Activated T-cell treated with anti-CD3 and anti-CD28 coated beads for 4 hours (primary cell): ENCODE measurements at places on chromosomes 5 and 9.

DNA sequence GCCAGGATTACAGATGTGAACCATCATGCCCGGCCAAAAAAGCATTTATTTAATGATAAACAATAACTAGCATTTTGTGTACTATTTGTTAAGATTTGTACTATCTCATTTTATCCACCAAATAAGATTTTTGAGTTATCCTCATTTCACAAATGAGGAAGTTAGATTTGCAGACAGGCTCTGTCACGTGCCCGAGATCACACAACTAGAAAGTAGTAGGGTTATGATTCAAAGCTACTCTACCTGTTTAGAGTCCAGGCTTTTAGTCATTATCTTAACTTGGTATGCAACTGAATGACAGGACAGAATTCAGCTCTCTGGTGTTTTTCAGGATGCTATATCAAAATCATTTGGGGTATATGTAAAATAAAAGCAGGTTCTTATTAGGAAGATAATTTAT is 20.5 kb downstream of the RANBP17 start:
- DNase-seq: no peak

GRCh38 chr9:133374612-133375115 is 1.2 kb downstream of the SURF4 start:
- DNase-seq: no peak

- DNase-seq: no peak
These were observed 269.4 kb downstream of the CWC27 start for GRCh38 chr5:65037831-65038815.

DNA sequence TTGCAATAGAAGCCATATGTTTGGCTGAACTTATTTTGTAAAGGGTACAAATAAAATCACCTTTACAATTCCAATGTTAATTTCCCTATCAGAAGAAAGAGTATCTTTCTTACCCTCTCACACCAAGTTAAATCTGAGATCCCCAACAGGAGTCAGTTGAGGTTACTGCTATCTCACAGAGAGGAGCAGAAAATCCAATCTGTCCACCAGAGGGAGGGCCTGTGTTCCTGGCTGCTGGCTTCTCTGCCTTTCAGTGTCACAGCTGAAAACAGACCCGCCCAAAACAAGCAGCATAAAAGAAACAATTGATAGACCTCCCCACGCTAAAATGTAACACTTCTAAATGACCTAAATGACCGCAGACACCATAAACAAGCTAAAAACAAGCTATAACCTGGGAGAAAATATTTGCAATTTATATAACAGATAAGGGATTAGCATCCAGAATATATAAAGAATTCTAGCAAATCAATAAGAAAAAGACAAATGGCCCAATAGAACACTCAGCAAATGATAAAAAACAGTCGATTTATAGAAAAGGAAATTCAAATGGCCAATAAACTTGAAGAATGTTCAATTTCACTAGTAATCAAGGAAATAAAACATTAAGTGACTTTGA is 24.5 kb upstream of the MVB12B start:
- peak; percentile 20 for DNase-seq

GRCh38 chr9:105119156-105119555 is 125.3 kb upstream of the SLC44A1 start:
- DNase-seq: no peak

DNA sequence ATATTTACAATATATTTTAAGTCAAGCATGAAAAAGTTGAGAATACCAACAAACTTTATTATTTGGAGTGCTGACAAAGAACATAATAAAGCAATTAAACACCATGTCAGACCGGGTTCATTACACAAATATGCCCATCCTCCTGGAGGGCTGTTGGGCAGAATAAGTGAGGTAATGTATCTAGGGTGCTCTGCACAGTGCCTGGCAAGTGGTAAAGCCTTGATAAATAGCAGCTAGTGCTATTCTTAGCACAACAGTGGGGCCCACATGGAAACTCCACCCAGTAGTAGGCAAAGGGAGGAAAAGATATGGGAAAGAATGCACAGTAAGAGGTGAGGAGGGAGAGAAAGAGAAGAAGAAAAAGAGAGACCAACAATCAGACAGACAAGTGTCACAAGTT is 97.7 kb downstream of the SLC1A3 start:
- no peak for DNase-seq

DNA sequence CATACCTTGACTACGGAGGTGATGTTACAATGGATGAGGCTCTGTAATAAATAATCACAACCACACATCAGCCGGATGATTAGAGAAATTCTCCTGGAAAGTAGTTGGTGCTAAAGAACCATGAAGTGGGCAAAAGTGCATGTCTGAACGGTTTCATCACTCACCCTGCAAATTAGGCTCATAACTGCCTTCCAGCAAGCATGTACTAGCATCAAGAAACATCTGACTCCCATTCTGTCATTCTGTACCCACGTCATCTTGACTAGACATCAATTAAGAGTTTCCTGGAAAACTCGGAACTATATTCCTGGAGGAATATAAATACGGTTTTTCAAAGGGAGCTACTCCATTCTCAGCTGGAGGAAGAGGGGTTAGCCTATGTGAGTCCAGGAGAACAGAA is 52.2 kb downstream of the HSD17B3 start:
- DNase-seq: no peak

GRCh38 chr9:72006501-72006900 is 53.9 kb downstream of the C9orf57 start:
- DNase-seq: no peak

GRCh38 chr5:76425928-76426804 is 23.1 kb downstream of the IQGAP2 start:
- no peak for DNase-seq

GRCh38 chr5:2003690-2004365 is 121.1 kb upstream of the IRX4 start:
- DNase-seq: no peak

DNA sequence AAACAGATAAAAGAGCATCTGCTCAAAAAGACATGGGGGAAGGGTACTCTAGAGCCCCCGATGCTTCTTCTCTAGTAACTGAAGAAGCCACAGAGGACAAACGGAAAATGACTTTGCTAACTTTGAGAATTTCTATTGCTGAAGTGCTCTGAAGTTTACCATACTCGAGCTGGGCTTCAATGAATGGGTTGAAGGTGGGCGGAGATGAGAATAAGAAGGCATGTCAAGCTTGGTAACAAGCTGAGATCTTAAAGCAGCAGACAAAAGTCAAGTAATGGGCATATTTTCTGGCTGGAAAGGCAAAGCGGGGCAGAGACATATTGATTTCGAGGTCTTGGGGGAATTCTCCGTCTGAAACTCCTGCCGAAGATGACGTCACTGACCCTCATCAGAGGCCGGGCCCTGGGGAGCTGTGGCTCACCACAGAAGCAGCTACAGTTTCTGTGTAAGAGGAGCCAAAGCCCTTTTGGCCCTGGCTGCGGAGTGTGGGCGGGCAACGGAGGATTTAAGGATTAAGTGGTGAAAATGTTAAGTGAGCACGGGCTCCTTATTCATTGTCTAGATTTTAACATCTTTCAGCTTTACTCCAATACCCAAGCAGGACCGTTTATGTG is 115.8 kb upstream of the SLIT3 start:
- DNase-seq: no peak

DNA sequence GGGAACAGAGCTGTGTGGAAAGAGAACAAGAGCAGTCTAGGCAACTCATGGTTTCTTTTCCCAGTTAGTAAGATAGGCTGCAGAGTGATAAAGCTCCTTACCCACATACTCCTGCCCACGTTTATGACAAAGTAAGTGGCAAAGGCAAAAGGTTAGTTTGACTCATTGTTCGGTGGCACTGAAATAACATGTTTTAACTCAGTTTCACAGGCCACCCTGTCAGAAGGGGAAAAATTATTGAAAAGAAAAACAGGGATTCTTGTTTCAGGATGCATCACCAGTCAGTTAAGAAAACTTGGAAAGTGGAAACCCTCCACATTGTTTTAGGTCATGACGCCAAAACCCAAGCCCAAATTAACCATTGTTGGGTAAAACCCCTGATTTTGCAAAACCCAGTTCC is 22.3 kb upstream of the DAB2 start:
- DNase-seq: no peak

GRCh38 chr5:1002836-1003235 is 5.8 kb upstream of the NKD2 start:
- DNase-seq: no peak

DNA sequence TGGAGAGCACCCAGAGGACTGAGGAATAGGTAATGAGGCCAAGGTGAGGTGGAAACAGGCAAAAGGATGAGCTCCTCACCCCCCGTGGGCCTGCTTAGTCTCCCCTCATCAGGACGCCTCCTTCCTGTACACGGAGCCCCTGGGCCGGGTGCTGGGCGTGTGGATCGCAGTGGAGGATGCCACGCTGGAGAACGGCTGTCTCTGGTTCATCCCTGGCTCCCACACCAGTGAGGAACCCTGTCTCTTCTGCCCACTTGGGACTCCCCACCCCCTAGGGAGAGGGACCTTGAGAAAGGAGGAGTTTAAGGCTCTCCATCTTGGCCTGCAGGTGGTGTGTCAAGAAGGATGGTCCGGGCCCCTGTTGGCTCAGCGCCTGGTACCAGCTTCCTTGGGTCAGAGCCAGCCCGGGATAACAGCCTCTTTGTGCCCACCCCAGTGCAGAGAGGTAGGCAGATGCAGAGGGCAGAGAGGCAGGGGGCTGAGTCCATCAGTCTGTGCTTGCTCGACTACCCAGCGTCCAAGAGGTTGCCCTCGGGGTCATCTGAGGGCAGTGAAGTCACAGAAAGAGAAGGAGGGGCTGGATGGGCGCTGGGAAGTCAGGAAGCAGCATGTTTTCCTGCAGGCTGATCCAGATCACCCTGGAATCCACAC is 7.0 kb downstream of the DOLK start:
- no peak for DNase-seq

DNA sequence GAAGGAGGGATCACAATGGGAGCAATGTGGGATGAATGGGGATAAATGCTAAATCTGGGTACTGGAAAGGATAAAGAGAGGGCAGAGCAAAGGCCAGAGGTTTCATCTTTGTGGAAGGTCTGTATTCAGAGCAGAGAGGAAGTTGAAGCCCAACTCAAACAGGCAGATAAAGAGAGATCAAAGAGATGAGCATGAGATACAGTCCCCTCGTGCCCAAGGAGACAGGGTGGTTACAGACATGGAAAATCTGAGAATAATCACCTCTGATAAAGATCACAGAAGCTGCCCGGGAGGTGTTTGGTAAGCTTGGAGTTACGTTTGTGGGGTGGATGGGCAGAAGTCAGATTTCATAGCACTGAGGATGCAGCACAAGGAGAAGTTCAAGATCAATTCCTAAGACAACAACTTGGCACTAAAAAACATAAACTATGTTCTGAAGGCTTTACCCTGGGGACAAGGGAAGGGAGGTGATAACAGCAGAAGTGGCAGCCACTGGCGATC is 459 bp upstream of the ERAP2 start:
- no peak for DNase-seq

DNA sequence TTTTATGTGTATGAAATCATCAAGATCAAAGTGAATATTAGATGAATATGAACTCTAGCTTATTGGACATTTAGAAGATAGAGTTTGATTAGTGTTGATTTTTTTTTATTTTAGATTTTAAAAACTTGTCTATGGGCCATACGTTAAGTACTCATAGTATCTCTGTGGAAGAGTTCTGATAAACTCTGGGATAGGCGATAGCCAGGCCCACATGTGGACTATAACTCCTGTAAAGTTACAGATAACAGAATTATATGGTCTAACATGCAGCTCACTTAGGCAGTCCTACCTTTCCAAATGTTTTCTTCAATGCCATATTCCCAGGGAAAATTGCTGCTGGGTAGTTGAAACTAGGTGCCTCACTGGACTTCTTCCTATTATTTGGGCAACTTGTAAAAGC is 10.4 kb downstream of the SLC31A1 start:
- DNase-seq: no peak

- DNase-seq: no peak
These were observed 42.4 kb downstream of the LRSAM1 start for GRCh38 chr9:127493592-127494303.

- DNase-seq: no peak
These were observed 577 bp upstream of the CCDC112 start for GRCh38 chr5:115297031-115297430.

DNA sequence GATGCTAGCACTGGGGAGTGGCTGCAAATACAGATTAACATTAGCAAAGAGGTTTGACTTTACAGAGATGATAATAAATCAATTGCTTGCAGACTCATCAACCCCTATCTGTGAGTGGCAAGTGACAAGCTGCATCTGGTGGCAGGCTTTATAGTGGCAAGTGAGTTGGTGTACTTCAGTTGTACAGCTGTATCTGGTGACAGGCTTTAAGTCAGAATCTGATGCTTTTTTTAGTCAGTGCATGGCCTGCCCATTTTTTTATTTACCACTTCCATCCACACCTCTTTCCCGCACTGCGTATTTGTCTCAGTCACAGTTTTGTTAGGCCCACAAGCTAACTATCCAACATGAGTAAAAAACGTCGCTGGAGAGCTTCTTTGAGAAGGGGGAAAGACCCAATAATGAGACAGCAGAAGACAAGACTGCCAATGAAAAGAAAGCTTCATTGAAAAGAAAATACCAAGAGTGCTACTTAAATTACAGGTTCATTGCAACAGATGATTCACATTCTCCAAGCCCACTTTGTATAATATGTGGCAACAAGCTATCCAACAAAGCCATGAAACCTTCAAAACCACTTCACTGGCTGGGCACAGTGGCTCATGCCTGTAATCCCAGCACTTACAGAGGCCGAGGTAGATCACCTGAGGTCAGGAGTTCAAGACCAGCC is 23.1 kb downstream of the ANP32B start:
- DNase-seq: no peak

DNA sequence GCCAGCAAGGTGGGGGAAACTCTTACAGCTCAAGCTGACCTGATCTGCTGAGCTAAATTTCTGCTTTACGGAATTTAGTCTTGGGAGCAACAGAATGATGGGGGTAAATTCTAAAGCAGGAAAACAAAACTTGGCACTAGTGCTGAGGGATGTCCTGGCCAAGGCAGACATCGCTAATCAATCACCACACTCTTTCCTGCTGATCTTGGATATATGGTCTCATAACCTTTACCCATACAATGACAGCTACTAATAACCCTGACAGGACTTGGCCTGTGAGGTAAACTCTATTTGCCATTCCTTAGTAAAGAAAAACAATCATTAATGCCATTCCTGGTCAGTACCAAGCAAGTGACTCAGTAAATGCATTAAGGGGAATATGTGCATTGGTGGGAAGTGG is 51.5 kb downstream of the PPARGC1B start:
- DNase-seq: no peak

DNA sequence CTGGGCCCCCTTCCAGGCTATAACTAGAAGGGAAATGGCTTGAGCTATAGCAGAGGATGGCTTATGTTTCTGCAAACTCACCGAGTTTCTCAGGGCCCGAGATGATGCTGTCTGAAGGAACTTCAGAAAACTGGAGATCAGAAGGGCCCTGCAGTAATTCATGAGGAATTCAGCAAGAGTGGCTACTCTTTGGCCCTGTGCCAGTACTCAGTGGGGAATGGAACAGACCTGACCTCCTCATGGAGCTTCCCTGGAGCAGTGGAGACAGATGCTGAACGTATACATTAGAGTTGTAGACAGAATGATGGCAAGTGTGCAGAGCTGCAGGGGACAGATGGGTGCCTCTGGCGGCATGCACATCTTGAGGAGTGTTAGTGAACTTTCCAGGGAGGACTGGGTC is 17.3 kb upstream of the SMIM32 start:
- no peak for DNase-seq
